IPS DF 19.7 (cell line): ENCODE measurements at places on chromosomes 12 and 14.

GRCh38 chr12:90074086-90074485, 365.4 kb upstream of the ATP2B1 start:
- DNase-seq, result no peak

DNA sequence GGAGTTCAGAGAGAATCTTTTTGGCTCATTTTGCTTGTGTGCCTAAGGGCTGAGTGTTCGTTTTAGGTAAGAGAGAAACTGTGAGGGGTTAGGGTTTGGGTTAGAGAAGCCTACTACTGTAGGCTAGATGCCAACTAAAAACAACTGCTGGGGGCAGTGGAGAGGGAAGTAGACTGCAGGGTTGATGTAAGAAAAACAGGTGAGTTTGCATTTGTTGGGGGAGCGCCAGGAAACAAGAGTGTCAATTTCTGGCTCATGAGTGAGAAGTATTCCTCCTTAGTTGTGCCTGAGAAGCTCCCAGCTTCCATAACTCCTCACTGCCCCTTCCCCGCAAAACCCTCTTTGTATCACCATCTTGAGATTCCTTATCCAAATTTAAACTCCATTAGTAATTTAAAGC, 92.3 kb downstream of the DERA start:
- DNase-seq, result no peak

DNA sequence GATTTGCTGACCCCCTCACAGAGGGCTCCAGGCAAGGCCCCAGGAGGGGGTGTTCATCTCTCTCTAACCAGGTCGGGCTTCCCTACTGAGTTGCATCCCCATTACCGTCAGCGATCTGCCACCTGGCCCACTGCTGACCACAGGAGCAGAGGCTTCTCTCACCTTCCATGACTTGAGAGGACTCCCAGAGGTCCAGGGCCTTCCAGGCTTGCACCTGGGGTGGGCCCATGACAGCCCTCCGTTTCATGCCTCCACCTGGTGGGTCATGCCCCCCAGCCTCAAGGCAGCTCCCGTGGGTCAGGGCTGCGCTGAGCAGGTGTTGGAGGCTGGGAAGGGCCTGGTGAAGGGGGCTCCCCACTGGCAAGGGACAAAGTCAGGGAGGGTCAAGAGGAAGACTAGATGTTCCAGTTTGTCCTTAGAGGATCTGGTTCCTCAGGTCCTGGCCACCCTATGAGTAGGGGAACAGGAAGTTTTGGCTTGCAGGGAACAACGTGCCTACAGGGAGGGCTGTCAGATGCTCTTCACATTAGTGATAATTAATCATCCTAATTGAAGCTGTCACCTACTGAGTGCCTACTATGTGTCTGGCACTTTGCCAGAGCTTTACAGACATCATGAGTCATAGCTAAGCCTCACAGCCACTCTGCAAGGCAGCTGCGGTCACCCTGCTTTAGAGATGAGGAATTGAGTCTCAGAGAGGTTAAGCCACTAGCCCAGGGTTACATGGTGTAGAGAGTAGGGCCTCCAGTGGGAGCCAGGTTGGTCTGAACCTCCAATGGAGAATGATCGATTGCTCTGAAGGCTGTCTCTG, 13.8 kb downstream of the NFKBIA start:
- no peak for DNase-seq

GRCh38 chr14:104333646-104334423, 195.4 kb downstream of the KIF26A start:
- no peak for DNase-seq

GRCh38 chr12:82523996-82524395, 162.7 kb upstream of the TMTC2 start:
- no peak for DNase-seq

DNA sequence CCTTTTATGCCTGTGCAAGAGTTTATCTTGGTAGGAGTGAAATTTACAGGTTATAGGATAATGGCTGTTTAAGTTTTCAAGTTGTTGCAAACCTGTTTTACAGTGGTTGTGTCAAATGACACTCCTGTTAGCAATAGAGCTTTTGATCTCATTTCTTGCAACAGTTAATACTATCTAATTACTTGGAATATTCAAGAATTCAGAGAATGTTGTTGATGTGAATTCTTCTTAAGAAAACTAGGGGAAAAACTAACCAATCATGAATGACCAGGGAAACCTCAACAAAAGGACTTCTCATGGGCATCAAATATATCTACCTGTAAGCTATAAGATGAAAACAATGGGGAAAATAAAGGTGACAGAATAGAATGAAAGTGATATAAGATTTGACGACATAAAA, 85.0 kb downstream of the IPO8 start:
- DNase-seq, result no peak

GRCh38 chr14:104401785-104402184, 177.8 kb upstream of the C14orf180 start:
- DNase-seq, result no peak

- DNase-seq, result no peak
These were observed 2.3 kb downstream of the TMED10 start for GRCh38 chr14:75174066-75174465.

DNA sequence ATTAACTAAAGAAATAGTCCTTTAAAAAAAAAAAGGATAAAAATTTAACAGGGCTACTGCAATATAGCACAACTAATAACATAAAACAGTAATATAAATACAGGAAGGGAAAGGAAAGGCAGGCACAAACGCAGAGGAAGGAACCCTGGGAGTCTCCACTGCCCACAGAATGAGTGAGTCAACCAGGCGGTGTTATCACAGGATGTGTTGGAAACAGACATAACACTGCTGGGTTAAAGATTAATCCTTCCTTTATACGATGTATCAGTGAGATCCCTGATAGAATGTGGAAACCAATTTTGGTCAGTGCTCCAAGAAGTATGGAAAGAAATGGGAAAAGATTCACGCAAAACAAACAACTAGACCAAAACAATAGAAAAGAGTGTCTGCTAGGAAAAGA, 47.9 kb downstream of the FGD6 start:
- no peak for DNase-seq

DNA sequence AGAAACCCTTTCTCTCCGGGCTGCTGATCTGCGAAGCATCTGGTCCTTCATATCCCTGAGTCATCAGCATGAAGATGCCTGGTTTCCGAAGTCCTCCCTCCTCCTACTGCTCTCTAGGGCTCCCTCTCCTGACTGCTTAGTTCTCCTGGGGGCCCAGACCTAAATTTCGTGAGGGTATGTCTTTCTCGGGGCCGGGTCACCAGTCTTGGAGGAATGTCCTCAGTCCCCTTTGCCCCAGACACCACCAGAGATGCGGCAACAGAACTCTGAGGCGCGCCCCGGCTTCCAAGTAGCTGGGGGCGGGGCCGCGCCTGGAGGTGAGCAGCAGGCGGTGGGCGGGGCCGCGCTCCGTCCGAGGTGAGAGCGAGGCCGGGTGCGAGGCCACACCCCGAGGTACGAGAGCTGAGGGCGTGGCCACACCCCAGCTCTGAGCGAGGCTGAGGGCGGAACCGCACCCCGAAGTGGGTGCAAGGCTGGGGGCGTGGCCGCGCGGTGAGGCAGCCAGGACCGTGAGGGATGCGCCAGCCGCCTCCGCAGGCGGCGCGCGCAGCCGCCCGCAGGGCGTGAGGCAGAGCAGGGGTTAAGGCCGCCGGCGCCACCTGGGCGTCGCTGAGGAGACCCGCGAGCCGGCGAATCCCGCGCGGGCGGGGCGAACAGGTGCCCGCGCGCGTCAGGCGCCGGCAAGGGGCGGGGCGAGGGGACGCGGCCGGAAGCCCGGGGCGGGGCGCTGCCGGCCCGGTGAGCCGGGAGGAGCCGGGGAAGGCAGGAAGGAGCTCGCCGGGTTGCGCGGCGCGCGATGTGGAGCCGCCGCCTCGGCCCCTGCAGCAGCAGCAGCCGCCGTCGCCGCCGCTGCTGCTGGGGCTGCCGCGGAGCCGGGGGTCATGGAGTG, at the start of gene BICDL1:
BICDL1 (plus strand) TSS at position 765 of the 889 bp plus-strand sequence. CDS start 633 bp downstream, outside the sequence.
- peak; percentile 72 for DNase-seq

GRCh38 chr14:82029038-82029437, 495.4 kb upstream of the SEL1L start:
- DNase-seq, result no peak

DNA sequence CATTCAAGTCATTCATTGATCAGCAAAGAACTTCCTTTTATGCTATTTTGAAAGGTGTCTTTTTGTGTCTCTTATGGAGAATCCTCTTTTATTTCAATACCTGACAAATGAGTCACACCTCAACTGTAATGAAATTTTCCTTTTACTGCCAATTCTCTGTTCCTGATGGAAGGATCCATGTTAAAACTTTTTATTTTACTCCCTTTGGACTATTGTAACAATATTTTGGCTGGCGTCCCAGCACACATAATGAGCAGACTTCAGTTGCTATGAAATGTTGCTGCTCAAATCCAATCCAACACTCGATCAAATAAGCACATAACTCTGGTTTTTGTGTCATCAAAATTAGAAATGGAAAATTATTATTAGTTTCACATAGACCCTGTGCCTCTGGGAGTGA, 21.9 kb upstream of the SLC15A5 start:
- DNase-seq, result no peak

DNA sequence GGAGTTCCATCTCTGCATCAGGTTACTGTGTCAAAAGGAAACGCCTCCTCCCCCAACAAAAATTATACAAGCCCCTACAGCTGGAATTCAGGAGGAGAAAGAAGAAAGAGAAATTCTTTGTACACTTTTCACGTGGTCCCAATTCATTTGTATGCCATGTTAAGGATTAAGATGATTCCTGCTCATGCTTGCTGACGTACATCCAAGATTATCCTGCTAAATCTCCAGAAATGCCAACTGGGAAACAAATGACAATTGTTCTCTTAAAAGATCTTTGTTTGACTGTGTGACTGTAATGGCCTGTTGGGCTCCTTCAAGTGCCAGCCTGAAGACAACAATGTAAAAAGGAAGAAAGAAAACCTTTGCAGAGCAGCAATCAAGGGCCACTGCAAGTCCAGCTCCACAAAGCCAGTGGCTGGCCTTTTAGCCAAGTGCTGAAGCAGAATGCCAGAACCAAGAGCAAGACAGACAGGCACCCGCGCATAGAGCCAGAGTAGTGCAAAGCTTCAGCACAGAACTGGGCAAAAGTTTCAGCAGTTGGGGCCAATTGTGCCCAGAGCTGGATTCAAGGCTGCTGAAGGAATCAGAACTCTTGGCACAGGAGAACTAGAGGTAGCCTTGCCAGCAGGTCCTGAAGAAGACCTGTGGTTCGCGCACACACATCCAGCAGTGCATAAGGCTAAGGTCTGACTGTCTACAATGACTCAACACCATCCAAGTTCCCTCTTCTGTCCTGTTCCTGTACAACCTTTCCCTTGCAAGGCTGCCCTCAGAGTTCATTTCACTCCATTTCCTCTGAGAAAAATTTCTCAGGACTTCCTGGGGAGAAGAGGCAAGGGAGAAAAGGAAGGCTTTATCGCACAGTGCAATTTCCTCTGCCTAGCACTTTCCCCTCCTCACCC, 209.7 kb upstream of the BMP4 start:
- no peak for DNase-seq

- DNase-seq, result no peak
These were observed 44.9 kb downstream of the GSC start for GRCh38 chr14:94724993-94725392.

DNA sequence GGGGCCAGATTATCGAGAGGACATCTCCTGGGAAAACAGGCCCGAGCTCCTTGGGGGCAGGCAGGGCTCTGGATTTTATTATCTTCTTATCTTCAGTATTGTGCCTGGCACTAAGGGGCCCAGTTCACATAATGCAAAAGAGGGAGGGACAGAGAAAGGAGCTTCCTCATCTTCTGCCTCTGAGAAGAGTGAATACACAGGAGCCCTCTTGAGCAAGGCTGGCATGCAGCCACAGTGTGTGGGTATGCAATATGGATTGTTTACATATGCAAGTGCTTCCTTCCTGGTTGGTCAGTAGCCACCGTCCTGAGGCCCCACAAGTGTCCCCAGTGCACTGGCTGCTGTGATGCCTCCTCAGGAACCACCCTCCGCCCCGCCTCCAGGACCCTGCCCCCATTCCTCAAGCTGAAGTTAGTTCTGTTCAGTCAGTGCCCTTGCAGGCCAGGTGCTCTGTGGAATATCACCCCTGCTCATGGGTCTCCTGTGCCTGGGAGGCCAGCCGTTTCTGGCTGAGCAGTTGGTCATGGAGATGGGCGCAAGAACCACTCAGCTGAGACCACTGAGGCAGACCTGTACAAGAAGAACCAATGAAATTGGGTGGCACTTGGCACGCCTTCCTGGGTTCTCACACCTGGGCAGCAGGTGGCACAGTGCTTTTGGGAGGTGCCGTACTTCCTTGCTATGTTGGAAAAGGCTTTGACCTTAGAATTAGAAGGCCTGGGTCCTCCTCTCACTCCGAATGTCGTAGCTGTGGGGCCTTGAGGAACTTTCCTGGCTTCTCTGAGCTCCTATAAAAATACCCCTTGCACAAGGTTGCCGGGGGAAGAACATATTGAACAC, 35.1 kb upstream of the ACTN1 start:
- DNase-seq, result no peak

DNA sequence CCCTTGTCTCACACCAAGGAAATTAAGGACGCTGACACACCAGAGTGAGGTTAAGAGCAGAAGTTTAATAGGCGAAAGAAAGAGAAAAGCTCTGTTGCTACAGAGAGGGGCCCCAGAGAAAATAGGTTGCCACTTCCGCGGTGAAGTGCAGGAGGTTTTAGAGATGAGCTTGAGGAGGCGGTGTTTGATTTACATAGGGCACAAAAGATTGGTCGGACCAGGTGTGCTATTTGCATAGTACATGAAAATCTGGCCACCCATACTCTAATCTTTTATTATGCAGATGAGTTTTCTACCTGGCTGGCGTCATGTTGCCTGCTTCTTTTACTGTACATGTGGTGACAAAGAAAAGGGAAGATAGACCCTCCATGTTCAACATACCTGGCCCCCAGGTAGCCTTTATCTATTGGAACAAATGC, 23.3 kb upstream of the MYF6 start:
- DNase-seq, result peak; percentile 86

DNA sequence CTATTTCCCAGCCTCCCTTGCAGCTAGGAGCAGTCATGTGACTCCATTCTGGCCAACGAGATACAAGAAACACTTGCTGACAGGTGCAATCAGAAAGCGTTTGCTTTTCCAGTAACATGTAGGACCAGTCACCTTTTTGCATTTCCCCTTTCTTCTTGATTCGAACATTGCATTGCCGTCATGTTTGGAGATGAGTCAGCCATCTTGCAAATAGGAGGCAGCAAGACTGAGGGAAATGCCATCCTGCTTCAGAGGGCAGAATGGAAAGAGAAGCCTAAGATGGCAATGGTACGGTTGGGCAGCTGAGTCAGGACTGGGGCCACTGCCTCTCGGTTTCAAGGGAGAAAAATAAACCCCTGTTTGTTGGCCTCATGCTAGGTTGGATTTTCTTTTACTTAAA, 34.5 kb upstream of the GPR132 start:
- DNase-seq, result no peak

DNA sequence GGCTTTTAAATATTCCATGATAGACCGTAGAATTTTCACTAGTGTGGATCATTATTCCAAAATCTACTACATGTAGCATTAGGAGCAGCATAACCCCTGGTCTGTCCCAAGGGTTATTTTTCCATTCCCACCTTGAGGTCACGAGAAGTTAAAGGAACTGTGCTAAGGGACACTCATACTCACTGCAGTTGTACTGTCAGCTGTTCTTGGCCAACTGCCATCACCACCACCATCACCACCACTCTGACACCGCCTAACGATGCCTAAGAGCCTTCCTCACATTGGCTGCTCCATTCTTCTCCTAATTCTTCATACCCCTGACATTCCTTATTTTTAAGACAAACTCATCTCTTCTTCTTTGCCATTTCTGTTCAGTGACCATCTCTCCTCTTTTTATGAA, 13.4 kb upstream of the PTGDR start:
- no peak for DNase-seq
